ENCODE measurements at places on chromosomes 7 and 10.

DNA sequence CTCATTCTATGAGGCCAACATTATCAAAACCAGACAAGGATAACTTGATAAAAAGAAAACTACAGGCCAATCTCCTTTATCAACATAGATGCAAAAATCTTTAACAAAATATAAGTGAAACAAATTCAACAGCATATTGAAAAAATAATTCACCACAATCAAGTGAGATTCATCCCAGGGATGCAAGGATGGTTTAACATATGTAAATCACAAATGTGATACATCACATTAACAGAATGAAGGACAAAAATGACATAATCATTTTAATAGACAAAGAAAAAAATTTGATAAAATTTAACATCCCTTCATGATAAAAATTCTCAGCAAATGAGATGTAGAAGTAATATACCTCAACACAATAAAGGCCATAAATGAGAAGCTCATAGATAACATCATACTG is 53.8 kb downstream of the TCAF1 start:
- H3K4me1 ChIP-seq: 0 out of 2 replicates have a peak, but pooled peaks cover 3% of the 10 kb centered on the region
- no peaks in the 10 kb centered on the region for H3K27me3 ChIP-seq
- H3K4me3 ChIP-seq: no peak overlapping the region
- no peak for DNase-seq
- no peak overlapping the region for H3K27ac ChIP-seq
- no peaks in the 10 kb centered on the region for H3K36me3 ChIP-seq

DNA sequence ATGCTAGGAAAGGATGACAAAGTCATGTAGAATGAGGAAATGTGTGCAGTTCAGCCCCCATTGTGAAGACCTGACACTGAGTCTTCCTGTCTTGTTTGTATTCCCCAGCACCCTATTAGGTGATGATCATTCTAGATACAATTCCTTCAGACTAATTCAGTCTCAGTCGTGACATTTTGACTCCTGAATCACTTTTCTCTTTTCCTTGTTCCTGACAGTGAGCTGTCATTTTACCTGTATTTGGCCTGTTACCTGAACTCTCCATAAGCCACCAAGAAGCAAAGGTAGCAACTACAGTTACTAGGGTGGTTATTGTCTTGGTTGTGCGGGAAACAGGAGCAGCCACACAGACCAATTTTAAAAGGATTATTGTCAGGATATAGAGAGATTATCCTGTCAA is 111.4 kb upstream of the TAC1 start:
- H3K36me3 ChIP-seq: no peaks in the 10 kb centered on the region
- H3K4me3 ChIP-seq: no peak overlapping the region
- DNase-seq: no peak
- no peaks in the 10 kb centered on the region for H3K27me3 ChIP-seq

DNA sequence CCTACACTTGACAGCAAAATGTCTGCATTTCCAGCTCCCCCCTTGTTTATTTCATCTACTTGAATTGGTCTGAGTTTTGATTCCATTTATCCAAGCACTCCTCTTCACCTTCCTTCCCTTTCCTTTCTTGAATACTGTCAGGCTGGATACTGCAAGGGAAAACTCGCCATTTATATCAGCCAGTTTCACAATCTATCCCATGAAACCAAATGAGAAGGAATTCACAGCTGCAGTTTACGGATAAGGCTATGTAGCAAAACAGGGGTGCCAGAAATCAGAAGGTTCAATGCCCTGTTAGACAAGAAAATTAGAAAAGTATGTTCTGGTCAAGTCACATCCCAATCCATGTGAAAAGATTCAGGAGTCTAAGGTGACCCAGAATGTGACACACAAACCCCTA is 28.1 kb downstream of the CCDC6 start:
- H3K27ac ChIP-seq: no peak overlapping the region
- H3K4me3 ChIP-seq: no peak overlapping the region
- no peaks in the 10 kb centered on the region for H3K27me3 ChIP-seq
- no peak for DNase-seq

GRCh38 chr10:44478876-44479705 is 94.2 kb upstream of the CXCL12 start:
- no peak overlapping the region for H3K4me3 ChIP-seq
- no peaks in the 10 kb centered on the region for H3K27me3 ChIP-seq
- DNase-seq: no peak
- H3K27ac ChIP-seq: no peak overlapping the region
- H3K36me3 ChIP-seq: no peaks in the 10 kb centered on the region

GRCh38 chr7:112853422-112853821 is 63.2 kb upstream of the TMEM168 start:
- no peaks in the 10 kb centered on the region for H3K27me3 ChIP-seq
- no peak overlapping the region for H3K27ac ChIP-seq
- no peaks in the 10 kb centered on the region for H3K36me3 ChIP-seq

- H3K27me3 ChIP-seq: no peaks in the 10 kb centered on the region
- no peak for DNase-seq
- H3K4me3 ChIP-seq: no peak overlapping the region
- H3K36me3 ChIP-seq: no peaks in the 10 kb centered on the region
- no peaks in the 10 kb centered on the region for H3K4me1 ChIP-seq
These were observed 78.1 kb downstream of the ARL4A start for GRCh38 chr7:12765431-12766100.

- no peaks in the 10 kb centered on the region for H3K27me3 ChIP-seq
- no peak for DNase-seq
- H3K4me1 ChIP-seq: no peaks in the 10 kb centered on the region
These were observed 407.5 kb upstream of the AUTS2 start for GRCh38 chr7:69190763-69191162.

- no peak for DNase-seq
- H3K36me3 ChIP-seq: no peaks in the 10 kb centered on the region
- H3K4me1 ChIP-seq: peaks cover 13% of the 10 kb centered on the region
- H3K4me3 ChIP-seq: no peak overlapping the region
- H3K27me3 ChIP-seq: no peaks in the 10 kb centered on the region
- H3K27ac ChIP-seq: no peak overlapping the region
These were observed 12.1 kb upstream of the NPFFR1 start for GRCh38 chr10:70295926-70296325.

GRCh38 chr7:27688056-27688455 is 25.4 kb upstream of the HIBADH start:
- no peaks in the 10 kb centered on the region for H3K36me3 ChIP-seq
- H3K4me3 ChIP-seq: no peak overlapping the region
- DNase-seq: no peak
- H3K4me1 ChIP-seq: no peaks in the 10 kb centered on the region
- no peaks in the 10 kb centered on the region for H3K27me3 ChIP-seq

GRCh38 chr10:114713525-114714090 is 55.5 kb upstream of the ABLIM1 start:
- DNase-seq: no peak
- no peak overlapping the region for H3K4me3 ChIP-seq
- H3K36me3 ChIP-seq: no peaks in the 10 kb centered on the region
- no peaks in the 10 kb centered on the region for H3K4me1 ChIP-seq
- no peaks in the 10 kb centered on the region for H3K27me3 ChIP-seq
- H3K27ac ChIP-seq: no peak overlapping the region

DNA sequence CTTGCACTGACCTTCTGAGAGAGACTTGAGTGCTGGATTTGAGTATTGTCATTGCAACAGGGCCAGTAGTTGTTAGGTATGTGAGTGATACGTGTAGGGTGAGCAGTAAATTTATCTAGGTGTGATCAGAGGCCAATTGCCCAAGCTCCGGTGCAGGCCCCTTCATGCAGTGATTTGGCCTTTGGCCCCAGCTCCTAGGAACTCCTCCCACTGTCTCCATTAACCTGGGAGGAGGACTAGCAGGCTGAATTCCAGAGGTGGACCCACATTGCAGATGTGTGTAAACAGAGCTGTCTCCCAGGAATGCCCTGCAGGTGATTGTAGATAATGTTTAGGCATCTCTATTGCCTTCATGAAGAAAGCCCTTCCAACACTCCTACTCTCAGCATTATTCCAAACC is 19.5 kb downstream of the TCF7L2 start:
- H3K27me3 ChIP-seq: peaks cover 90% of the 10 kb centered on the region
- H3K36me3 ChIP-seq: no peaks in the 10 kb centered on the region

DNA sequence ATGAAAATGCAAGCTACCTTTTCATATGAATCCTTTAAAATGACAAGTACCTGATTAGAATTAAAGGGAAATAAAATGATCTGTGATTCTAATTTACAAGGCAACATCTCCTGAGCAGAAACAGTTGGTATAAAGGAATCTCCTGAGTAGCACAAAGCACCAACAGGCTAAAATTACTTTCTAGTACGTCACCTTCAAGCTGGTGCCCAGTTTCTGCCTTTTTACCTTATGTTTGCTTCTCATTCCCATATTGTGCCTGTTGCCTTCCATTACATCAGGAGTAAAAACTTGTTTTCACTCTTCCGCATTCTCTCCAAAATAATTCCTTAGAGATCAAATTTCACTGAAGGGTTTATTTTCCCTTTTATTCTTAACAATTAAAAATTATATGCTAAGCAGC is 587.1 kb upstream of the KCND2 start:
- H3K4me3 ChIP-seq: no peak overlapping the region
- H3K4me1 ChIP-seq: no peaks in the 10 kb centered on the region
- no peaks in the 10 kb centered on the region for H3K36me3 ChIP-seq
- no peak for DNase-seq
- H3K27ac ChIP-seq: no peak overlapping the region

DNA sequence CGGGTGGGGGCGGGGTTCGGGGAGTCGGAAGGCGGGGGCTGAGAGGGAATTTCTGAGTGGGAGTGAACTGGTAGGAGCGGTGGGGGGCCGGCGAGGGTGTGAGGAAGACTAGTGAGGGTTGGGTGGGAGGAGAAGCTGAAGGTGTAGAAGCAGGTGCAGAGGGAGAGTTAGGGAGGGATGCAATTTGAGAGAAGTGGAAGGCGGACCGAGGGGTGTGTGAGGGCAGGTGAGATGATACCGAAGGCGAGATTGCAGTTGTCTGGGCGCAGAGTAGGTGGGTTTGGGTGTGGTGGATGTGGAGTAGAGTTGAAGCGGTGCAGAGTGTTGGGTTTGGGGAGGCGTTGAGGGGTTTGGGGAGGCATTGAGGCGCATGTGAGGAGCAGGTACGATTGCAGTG is 643 bp downstream of the KAT6B start:
- H3K36me3 ChIP-seq: no peaks in the 10 kb centered on the region
- H3K27ac ChIP-seq: no peak overlapping the region
- H3K4me1 ChIP-seq: no peaks in the 10 kb centered on the region

DNA sequence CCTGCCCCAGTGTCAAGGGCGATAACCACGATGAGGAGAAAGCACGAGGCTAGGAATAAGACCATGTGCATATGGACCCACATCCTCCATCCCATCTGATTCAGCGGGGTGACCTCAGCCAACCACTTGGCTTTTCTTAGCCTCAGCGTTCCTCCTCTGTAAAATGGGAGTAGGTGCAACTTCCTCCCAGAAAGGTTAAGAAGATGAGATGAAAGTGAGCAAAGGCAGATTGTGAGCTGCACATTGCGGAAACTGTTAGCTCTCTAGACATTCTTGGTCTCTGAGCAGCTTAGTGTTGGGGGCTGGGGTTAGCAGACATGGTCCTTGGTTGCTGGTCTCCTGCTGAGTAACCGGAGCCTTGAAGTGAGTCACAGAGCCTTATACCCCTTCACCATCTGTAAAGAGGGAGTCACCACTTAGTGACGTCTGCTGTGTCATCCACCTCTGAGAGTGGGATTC is 497.3 kb upstream of the GALNT17 start:
- H3K27me3 ChIP-seq: no peaks in the 10 kb centered on the region
- no peaks in the 10 kb centered on the region for H3K4me1 ChIP-seq
- H3K27ac ChIP-seq: no peak overlapping the region
- no peaks in the 10 kb centered on the region for H3K36me3 ChIP-seq
- H3K4me3 ChIP-seq: no peak overlapping the region

DNA sequence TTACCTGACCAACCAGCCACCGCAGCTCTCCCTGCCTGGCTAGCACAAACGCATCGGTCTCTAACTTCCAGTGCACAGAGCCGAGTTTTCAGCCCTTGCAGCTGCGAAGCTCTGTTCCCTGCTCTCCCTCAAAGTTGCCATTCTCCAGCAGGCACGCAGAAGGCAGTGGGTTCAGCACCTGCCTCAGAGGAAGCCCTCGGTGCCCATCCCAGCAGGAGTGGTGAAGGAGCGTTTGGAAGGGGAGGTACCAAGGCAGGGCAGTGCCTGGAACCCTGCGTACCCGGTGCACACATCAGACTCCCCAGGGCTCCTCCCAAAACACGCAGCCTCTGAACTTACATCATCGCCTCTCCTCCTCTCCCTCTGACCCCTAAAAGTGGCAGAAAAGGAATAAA is 1.7 kb upstream of the STK32C start:
- no peaks in the 10 kb centered on the region for H3K27me3 ChIP-seq
- H3K4me1 ChIP-seq: peaks cover 15% of the 10 kb centered on the region
- H3K36me3 ChIP-seq: no peaks in the 10 kb centered on the region
- H3K27ac ChIP-seq: no peak overlapping the region

DNA sequence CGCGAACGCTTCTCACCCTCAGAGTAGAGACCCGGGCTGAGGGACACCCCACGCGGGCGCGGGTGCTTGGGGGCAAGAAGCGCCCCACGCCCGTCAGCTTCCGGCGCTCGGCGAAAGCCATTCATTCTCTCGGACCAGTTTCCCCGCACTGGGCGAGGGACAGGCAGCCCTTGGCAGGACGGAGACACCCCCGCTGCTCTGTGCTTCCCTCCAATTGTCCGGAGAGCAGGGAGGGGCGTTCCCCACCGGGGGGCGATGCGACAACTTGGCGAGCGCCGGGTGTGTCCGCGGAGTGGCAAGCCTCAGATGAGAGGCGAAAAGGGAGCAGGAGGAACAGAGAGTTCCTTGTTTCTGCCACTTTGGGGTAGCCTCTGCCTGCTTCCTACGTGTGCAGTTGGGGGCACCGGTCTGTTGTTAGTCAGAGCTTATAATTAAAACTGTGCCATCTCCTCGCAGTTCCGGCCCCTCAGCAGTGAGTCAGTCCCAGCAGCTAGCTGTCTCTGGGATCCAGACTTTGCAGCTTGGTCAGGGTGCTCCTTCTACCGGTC is 1.7 kb downstream of the GPR158 start:
- no peak overlapping the region for H3K4me3 ChIP-seq
- no peaks in the 10 kb centered on the region for H3K36me3 ChIP-seq
- H3K27me3 ChIP-seq: no peaks in the 10 kb centered on the region

- H3K27ac ChIP-seq: no peak overlapping the region
- no peak for DNase-seq
- H3K36me3 ChIP-seq: no peaks in the 10 kb centered on the region
- no peaks in the 10 kb centered on the region for H3K27me3 ChIP-seq
- H3K4me1 ChIP-seq: peaks cover 8% of the 10 kb centered on the region
These were observed 167.5 kb downstream of the PRPF18 start for GRCh38 chr10:13754277-13754676.

DNA sequence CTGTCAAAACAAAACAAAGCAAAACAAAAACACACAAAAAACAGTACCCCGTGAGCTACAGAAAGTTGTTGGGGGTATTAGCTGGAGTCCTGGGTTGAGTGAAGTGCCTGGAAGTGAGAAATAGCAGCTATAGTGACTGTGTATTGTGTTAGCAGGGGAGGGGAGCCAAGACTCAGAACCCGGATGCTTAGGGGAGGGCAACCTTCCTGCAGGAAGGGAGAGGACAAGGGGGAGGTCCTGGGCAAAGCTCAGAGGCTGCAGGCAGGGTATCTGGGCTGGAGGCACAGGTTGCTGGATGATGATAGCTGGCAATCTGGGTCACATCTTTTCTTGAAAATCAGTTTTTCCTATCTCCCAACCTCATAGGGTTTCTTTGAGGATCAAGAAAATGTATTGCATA is 75.8 kb upstream of the PARD3 start:
- H3K27me3 ChIP-seq: no peaks in the 10 kb centered on the region
- no peak overlapping the region for H3K27ac ChIP-seq
- H3K4me1 ChIP-seq: no peaks in the 10 kb centered on the region
- H3K4me3 ChIP-seq: no peak overlapping the region

- H3K27ac ChIP-seq: no peak overlapping the region
- H3K4me3 ChIP-seq: no peak overlapping the region
- H3K36me3 ChIP-seq: no peaks in the 10 kb centered on the region
- no peaks in the 10 kb centered on the region for H3K4me1 ChIP-seq
These were observed 24.2 kb downstream of the AFAP1L2 start for GRCh38 chr10:114380060-114380459.
